Uterine smooth muscle cell (primary cell): ENCODE measurements at places on chromosomes 11 and 22. TPM values are rescaled to one million over a fixed set of nuclear protein-coding genes. Genes with fewer than 3 reads are reported as not detected.

ANO9 gene
- total RNA-seq, result not detected in 2 replicates

BCR gene
- total RNA-seq, result 47.4 and 59.5 TPM in 2 replicates

LSP1 gene
- 0.33 and 0.62 TPM in 2 replicates for total RNA-seq

DLG2 gene
- total RNA-seq, result 0.75 and 1.1 TPM in 2 replicates

SAMM50 gene
- 46.6 and 54.8 TPM in 2 replicates for total RNA-seq

STK33 gene
- total RNA-seq, result 2.9 and 4.7 TPM in 2 replicates

YAP1 gene
- total RNA-seq, result 158 and 240 TPM in 2 replicates

MMP8 gene
- 0.11 TPM in 1 of 2 replicates, not detected in the other for total RNA-seq

TSPAN32 gene
- total RNA-seq, result under 0.01 and 0.12 TPM in 2 replicates

LMO2 gene
- 0.22 TPM in 1 of 2 replicates, not detected in the other for total RNA-seq

CBL gene
- 11.0 and 11.4 TPM in 2 replicates for total RNA-seq

LTO1 gene
- total RNA-seq, result 25.6 and 26.4 TPM in 2 replicates

KCNQ1 gene
- 0.25 TPM in 1 of 2 replicates, not detected in the other for total RNA-seq

OR8B8 gene
- total RNA-seq, result not detected in 2 replicates

FOLR1 gene
- total RNA-seq, result 0.12 TPM in 1 of 2 replicates, not detected in the other

CD248 gene
- total RNA-seq, result 97.4 and 103 TPM in 2 replicates

LTBP3 gene
- 34.2 and 59.6 TPM in 2 replicates for total RNA-seq

SBF1 gene
- total RNA-seq, result 83.4 and 118 TPM in 2 replicates

SIPA1 gene
- 20.6 and 30.1 TPM in 2 replicates for total RNA-seq

POU2AF1 gene
- not detected in 2 replicates for total RNA-seq

SLC7A4 gene
- total RNA-seq, result 0.12 and 0.22 TPM in 2 replicates

IFITM1 gene
- 12.1 and 23.9 TPM in 2 replicates for total RNA-seq

CCDC87 gene
- 0.11 and 0.25 TPM in 2 replicates for total RNA-seq

SYCE3 gene
- not detected in 2 replicates for total RNA-seq

PARVG gene
- not detected in 2 replicates for total RNA-seq

MMP13 gene
- 0.11 TPM in 1 of 2 replicates, not detected in the other for total RNA-seq

ATP5MG gene
- total RNA-seq, result 33.1 and 44.1 TPM in 2 replicates

KRTAP5-7 gene
- total RNA-seq, result 0.11 TPM in 1 of 2 replicates, not detected in the other

SLC22A8 gene
- under 0.01 TPM in 1 of 2 replicates, not detected in the other for total RNA-seq

SYT9 gene
- total RNA-seq, result 0.25 and 0.66 TPM in 2 replicates

LYVE1 gene
- total RNA-seq, result 0.12 and 0.22 TPM in 2 replicates

GLYAT gene
- total RNA-seq, result not detected in 2 replicates

FERMT3 gene
- total RNA-seq, result 3.2 and 4.8 TPM in 2 replicates

FAM180B gene
- 0.12 TPM in 1 of 2 replicates, not detected in the other for total RNA-seq

MIOX gene
- not detected in 2 replicates for total RNA-seq

SERPING1 gene
- 4.3 and 9.6 TPM in 2 replicates for total RNA-seq

MAPK8IP2 gene
- total RNA-seq, result 0.33 and 0.37 TPM in 2 replicates

OR51I1 gene
- 0.11 TPM in 1 of 2 replicates, not detected in the other for total RNA-seq

LRFN4 gene
- 23.6 TPM in 2 replicates for total RNA-seq

TUBA8 gene
- 0.33 and 0.62 TPM in 2 replicates for total RNA-seq

CARD18 gene
- not detected in 2 replicates for total RNA-seq

TTC38 gene
- total RNA-seq, result 27.4 and 30.0 TPM in 2 replicates

MADD gene
- 17.5 and 22.0 TPM in 2 replicates for total RNA-seq

CLCF1 gene
- total RNA-seq, result 2.8 and 3.9 TPM in 2 replicates

SLC17A6 gene
- not detected in 2 replicates for total RNA-seq

TMEM191C gene
- 0.66 and 1.5 TPM in 2 replicates for total RNA-seq

OR51G2 gene
- total RNA-seq, result not detected in 2 replicates

RIBC2 gene
- 0.87 and 3.0 TPM in 2 replicates for total RNA-seq

H19 gene
- total RNA-seq, result 0.50 and 0.55 TPM in 2 replicates

MRGPRE gene
- not detected in 2 replicates for total RNA-seq

OR8G1 gene
- total RNA-seq, result not detected in 2 replicates

RIC3 gene
- under 0.01 and 0.11 TPM in 2 replicates for total RNA-seq

SCN3B gene
- total RNA-seq, result under 0.01 and 0.12 TPM in 2 replicates

NCAM1 gene
- 32.4 and 35.1 TPM in 2 replicates for total RNA-seq

C11orf91 gene
- total RNA-seq, result not detected in 2 replicates
